HT1080 (cell line): ENCODE measurements at places on chromosomes 2 and 18. TPM values are rescaled to one million over a fixed set of nuclear protein-coding genes. Genes with fewer than 3 reads are reported as not detected.

AGXT gene
- not detected in 2 replicates for total RNA-seq

RSAD2 gene
- not detected in 2 replicates for total RNA-seq

- no peak for DNase-seq
These were observed 90.2 kb upstream of the ARHGAP28 start for GRCh38 chr18:6639305-6639704.

- DNase-seq = peak; percentile 70
These were observed 713.7 kb downstream of the DSC3 start for GRCh38 chr18:30328839-30329238.

- DNase-seq = no peak
These were observed 72.5 kb upstream of the ID2 start for GRCh38 chr2:8609357-8609811.

DNA sequence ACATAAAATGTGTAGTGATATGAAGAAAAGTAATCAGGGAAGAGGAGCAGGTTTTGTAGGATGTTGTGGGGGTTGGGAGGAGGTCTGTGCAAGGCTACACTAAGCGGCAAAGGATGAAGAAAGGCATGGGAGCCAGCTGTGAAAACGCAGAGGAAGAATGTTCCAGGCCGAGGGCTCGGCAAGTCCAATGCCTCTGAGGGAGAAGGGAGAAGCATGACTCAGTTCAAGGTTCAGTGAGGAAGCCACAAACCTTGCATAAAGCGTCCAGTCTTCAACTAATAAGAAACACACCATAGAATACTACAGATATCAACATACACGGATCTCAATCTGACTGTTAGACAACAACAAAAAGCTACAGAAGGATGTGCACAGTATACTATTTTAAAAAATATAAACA is 16.2 kb downstream of the EPB41L3 start:
- peak; percentile 88 for DNase-seq

- no peak for DNase-seq
These were observed 73.9 kb upstream of the MC2R start for GRCh38 chr18:13989199-13989598.

GRCh38 chr2:179664972-179665812 is 196.2 kb downstream of the ZNF385B start:
- no peak for DNase-seq

UGT1A4 gene
- not detected in 2 replicates for total RNA-seq

GRCh38 chr2:237059155-237059875 is 26.4 kb upstream of the COPS8 start:
- no peak for DNase-seq

TMEM163 gene
- total RNA-seq = 0.47 and 1.0 TPM in 2 replicates

FAP gene
- total RNA-seq = 0.23 TPM in 1 of 2 replicates, not detected in the other

DNA sequence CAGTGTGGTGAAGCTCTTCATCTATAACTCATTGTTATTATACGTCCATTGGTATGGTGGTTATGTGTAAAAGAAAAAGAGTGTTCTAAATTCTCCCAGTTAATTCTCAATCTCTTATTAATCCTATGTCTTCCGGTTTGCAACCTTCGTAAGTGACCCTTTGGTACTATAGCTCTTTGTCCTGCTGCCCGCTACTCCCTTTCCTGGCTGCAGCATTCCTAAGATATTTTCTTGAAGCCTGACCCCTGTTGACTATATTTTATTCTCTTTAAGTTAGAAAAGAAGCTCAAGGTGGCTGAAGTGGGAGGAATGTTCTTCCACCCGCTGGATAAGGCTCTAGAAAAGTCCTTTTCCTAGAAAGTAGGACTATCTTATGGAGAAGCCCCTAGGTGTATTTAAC is 684.8 kb downstream of the SOCS6 start:
- no peak for DNase-seq

DNA sequence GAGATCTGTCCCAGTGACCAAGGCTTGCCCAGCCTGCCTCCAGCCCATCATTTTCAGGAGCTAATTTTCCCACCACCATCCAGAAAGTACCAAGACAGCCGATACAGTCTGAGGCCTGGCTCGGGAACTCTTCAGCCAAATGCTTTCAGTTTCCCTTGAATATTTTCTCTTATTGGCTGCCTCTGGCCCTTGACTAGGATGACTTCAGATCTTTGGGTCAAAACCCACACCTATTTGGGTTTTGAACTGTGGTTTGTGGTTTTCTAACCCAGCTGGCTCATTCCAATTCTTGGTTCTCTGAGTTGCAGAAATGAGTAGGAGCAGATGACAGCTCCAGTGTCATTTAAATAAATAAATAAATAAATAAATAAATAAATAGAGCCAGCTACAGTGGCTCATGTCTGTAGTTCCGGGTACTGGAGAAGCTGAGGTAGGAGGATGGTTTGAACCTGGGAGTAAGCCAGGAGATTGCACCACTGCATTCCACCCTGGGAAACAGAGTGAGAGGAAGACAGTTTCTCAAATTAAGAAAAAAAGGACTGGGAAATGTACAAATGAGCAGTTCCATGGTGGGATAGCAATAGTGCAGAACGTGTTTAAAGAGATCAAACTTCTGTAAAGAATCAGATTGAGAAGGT is 465.0 kb upstream of the SOX11 start:
- peak; percentile 77 for DNase-seq

DNA sequence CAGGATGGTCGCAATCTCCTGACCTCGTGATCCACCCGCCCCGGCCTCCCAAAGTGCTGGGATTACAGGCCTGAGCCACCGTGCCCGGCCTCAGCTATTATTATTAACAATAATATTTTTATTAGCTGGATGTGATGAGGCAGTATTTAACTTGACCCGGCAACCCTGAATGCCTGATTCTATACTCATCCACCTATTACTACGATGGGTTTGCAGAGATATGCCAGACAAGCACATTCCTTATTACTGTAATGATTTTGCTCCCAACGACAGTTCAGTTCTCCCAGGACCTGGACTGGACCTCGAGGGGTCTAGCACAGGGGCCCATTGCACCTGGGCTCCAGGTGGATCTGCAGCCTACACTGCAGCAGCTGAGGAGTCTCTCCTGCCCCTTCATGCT is 32.6 kb downstream of the BMP10 start:
- DNase-seq = no peak

- no peak for DNase-seq
These were observed 211.0 kb downstream of the PIK3C3 start for GRCh38 chr18:42165922-42166513.
